ENCODE measurements at places on chromosomes 6 and 20. TPM values are rescaled to one million over a fixed set of nuclear protein-coding genes. Genes with fewer than 3 reads are reported as not detected.

GGTLC1 gene
- total RNA-seq: not detected

RGS17 gene
- 0.40 TPM for total RNA-seq

SIRPG gene
- total RNA-seq: not detected

GMPR gene
- total RNA-seq: 5.0 TPM

DNA sequence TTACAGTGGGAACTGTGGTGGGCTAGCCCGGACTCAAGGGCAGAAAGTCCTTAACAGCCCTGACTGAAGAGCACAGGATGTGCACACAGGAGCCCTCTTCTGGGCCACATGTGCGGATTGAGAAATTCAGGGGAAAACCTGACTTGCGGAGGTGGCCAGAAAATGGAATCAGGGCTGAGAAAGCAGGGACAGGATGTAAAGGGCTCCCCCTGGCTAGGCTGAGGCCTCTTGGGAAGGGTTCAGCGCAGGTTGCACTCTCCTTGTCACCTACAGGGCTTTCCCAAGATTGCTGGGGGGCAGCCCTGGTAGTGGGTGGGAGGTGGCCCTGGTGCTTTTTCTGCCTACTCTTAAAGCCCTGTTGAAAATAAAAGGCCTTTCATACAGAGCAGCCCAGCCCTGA lies 251.2 kb downstream of the SLC24A3 start:
- DNase-seq: no peak

- DNase-seq: no peak
Measured at GRCh38 chr6:81816380-81816779, 63.9 kb upstream of the TENT5A start.

GRCh38 chr6:93104195-93104817 lies 315.1 kb downstream of the EPHA7 start:
- DNase-seq: no peak

GRCh38 chr20:59434960-59435359 lies 134.5 kb downstream of the EDN3 start:
- peak; percentile 7 for DNase-seq

- no peak for DNase-seq
Measured at GRCh38 chr6:149729824-149730223, 11.9 kb upstream of the LATS1 start.

GRCh38 chr6:5556011-5556410 lies 294.7 kb downstream of the FARS2 start:
- DNase-seq: no peak

GRCh38 chr6:166553563-166554271 lies 32.8 kb downstream of the RAMACL start:
- DNase-seq: peak; percentile 69

- no peak for DNase-seq
Measured at GRCh38 chr6:149061930-149062329, 255.6 kb upstream of the TAB2 start.

GRCh38 chr6:157683707-157684106 lies 139.3 kb upstream of the SNX9 start:
- DNase-seq: no peak

DNA sequence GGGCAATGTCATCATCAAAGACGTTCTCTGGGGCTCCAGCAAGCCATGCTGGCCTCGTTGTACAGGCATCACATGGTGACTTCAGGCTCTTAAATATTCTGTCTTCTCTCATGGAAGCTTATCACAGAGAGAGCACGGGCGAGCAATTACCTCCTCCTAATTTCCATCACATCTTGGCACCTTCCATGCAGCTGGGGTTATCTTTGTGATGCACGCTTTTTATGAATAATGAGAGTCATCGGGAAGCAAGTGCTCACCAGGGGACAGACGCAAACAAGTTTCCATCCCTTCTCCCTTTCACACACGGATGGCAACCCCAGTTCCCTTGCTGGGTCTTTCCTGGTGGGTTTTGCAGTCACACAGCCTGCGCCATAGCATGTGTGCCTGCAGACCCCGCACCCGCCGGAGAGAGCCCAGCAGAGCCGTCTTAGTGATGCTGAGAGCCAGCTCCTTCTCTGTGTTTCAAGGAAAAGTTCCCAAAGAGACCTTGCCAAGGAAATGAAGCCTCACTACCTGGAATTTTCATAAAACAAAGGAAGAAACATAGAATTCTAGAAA lies 116.3 kb upstream of the AFDN start:
- no peak for DNase-seq

Data from PC-3 (cell line).